GM04504 (cell line): ENCODE measurements at places on chromosomes 3 and 15.

DNA sequence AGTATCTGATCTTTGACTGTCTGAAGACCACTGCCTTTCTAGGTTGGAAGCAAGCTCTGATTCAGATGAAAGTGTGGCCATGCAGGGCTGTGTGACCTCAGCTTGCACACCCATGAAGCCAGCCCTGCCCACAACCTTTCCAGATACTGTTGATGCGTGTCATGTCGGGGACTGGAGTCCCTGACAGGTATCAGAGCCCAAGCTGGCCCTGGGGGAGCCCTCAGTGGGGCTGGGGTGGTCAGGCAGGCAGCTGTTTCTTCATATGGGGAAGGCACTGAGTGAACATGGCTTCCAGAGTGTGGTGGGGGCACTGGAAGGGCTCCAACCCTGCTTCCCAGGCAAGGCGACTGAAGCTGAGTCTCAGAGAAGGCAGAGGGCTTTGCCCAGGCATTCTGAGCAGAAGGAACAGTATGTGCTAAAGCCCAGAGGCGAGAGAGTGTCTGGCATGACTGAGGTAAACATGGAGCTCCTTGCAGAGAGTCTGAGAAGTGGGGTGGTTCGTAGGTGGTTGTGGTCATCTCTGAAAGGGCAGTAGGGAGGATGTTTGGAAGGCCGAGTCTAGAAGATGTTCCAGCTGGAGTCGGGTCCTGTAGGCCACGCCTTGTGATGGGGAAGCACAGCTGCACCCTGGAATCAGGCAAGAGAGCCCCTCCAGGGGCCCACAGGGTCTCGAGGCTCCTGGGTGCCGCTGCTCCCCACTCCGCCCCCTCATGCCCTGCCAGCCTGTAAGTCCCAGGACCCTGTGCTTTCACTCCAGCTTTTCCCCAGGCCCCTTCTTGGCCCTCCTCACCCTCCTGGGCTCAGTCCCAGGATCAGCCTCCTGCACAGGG is 122.2 kb downstream of the EEFSEC start:
- no peak for DNase-seq

DNA sequence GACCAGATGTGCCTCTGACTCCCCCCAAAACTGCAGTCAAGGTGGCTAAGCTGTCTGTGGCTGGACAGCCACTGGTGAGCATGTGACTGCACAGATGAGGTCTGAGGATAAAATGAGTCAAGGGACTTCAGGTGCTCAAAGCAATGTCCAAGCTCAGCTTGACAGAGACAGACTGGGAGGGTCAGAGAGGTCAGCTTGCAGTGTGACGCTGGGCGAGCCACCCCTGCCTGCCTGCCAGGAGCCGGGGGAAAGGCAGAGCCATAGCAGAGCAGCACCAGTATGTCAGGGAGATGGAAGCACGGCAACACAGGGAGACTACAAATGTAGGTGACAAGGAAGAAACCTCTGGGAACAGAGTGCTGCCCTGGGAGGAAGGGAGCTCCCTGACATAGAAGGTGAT is 399.4 kb downstream of the OCA2 start:
- no peak for DNase-seq

- DNase-seq: no peak
These were observed 37.4 kb downstream of the MYO1E start for GRCh38 chr15:59335207-59335786.

DNA sequence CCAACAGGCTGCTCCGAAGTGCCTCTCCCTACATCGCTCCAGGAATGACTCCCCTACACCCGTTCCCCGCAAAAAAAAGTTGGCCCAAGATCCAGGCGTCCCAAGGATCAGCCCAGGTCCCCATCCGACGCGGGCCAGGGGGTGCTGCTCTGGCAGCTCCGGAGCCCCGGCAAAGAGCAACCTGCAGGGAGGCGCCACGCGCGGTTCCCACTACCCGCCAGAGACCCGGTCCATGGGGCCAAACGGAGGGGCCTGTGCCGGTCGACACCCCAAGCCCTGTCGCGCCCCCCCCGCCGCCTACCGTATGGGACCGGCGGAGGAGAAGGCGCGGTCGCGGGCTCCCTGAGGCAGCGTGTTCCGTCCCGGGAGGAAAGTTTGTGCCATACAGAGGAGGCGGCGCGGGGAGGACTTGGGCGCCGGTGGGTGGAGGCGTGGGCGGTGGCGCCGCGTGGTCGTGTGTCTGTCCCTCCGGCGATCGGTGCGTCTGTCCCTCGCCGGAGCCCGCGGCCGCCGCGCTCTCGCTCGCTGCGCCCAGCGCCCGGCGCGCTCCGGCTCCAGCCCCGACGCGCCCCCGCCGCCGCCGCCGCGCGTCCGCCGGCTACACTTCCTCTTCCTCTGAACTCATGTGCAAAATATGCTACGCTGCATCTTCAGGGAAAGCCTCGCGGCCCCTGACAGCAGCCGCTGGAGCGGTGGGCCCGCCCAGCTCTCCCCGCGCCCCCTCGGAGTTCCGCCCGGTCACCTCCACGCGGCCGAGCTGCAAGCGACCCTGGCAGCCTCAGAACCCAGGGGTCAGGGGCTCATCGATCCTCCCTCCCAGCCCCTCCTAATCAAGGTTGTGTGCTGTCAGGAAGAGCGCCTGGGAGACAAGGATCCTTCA is at the start of gene RFTN1:
TSS of gene RFTN1 (minus strand) at position 559 of the 880 bp plus-strand sequence. CDS start 19,830 bp downstream, outside the sequence.
- no peak for DNase-seq

DNA sequence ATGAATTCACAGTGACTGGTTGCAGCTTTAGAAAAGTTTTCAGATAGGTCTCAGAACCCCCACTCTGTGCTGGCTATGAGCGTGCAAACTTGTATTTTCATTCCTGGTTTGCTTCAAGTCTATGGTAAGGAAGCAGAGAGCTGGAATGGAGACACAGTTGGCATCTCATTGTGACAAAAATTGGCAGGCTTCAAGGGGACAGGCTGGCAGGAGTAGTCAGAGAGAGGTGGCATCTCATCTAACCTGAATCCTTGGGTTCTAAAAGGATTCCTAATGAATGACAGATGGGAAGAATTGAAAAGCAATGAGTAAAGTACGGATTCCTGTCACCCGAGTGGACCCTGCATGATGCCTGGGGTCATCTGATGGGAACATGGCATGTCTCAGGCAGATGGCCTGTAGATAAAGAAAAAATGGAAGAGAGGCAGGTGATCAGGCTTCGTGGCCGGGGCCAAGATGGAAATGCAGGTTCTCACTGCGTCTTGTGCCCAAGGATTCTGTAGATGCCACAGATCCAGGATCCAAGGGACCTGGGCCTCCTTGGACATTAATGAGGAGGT is 89.4 kb upstream of the ABHD17C start:
- DNase-seq: no peak

GRCh38 chr3:183577346-183577745 is 21.8 kb upstream of the KLHL6 start:
- DNase-seq: no peak

- DNase-seq: no peak
These were observed 179.6 kb downstream of the EPHB1 start for GRCh38 chr3:134974624-134975023.

DNA sequence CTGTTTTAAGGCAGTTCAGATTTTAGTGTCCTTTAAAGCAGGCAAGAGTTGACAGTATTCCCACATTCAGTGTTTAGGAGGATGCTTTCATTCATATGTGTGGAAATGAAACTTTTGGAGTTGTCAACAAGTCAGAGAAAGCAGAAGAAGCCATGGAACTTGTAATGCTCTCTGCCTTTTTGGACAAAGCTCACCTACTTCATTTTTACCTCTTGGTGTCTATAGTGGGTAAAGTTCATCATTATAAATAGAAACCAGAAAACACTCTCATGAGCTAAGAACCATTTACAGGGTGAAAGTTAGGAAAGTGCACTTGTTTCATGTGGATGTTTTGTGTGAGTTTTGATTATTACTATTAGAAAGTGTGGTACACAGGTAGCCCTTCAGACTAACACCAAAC is 9.2 kb upstream of the NFKBIZ start:
- no peak for DNase-seq

GRCh38 chr3:10164546-10165393 is at the start of gene IRAK2:
Gene IRAK2 (plus strand): TSS chr3:10164919. CDS start chr3:10164955, 36 bp downstream.
- DNase-seq: no peak

GRCh38 chr3:44510000-44510368 is 32.5 kb upstream of the ZNF445 start:
- no peak for DNase-seq

GRCh38 chr15:80507638-80508316 is 103.6 kb downstream of the ARNT2 start:
- peak; percentile 97 for DNase-seq

DNA sequence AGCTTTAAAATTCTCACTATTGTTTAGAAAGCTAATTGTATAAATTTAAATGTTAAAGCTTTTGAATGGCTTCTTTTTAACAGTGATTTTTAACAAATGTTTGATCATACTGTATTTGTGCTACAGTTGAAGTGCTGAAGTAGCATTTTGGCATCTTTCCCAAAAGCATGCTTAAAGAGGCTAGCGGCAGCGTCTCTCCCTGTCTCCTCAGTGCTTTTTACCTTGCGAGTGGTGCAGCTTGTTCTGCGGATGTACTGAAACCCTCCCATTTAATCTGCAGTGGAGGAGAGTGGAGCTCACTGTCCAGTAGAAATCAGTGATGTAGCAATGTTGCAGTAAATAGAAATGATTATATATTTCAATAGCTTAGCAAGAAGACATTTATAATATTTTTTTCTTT is 43.7 kb downstream of the LRRC49 start:
- DNase-seq: no peak

- no peak for DNase-seq
These were observed 129.0 kb upstream of the PRICKLE2 start for GRCh38 chr3:64354221-64354620.

GRCh38 chr3:43132193-43132592 is 26.3 kb upstream of the POMGNT2 start:
- no peak for DNase-seq

DNA sequence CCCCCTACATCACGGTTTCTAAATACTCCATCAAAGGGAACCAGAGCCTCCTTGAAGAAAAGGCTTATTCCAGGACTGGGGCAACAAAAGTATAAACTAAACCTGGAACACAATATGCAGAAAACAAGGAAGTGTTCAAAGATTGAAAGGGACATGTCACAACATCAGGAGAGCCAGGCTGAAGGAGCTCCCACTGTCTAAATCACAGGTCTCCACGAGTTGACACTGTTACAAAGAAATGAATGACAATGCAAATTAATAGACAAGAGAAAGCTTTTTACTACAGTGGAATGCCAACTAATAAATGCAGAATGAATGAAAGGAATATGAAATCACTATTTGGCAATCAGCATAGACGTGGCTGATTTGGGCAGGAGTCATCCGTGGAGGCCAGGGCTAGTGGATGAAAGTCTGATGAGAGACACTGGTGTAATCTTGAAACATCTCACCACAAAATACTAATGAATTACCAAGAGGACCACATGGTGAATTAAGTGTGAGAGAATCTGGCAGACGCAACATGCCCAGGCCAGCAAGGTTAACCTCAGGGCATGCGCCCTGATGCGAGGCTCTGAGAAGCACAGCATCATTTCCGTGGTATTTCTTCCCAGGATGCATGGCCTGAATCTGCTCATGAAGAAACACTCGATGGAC is 123.8 kb upstream of the TJP1 start:
- peak; percentile 25 for DNase-seq

- DNase-seq: no peak
These were observed 36.3 kb upstream of the DCLK3 start for GRCh38 chr3:36800533-36801116.

GRCh38 chr15:66110864-66111263 is 142.7 kb downstream of the MEGF11 start:
- no peak for DNase-seq

DNA sequence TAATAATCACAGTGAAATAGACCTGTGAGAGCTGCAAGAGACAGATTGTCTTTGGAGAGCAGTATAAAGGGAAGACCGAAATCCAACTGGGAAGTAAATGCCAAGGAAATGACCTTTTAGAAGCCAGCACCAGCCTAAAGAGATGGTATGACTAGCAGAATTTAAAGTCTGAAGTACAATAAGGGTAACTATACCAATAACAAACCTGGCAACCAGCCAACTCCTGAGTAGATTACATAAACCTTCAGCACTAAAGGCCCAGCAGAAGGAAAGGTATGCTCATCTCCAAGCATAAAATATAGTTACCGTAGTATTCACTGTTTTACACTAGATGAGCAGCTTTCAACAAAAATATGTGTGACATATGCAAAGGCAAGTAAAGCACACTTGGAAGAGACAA is 155.1 kb upstream of the SATB1 start:
- no peak for DNase-seq

DNA sequence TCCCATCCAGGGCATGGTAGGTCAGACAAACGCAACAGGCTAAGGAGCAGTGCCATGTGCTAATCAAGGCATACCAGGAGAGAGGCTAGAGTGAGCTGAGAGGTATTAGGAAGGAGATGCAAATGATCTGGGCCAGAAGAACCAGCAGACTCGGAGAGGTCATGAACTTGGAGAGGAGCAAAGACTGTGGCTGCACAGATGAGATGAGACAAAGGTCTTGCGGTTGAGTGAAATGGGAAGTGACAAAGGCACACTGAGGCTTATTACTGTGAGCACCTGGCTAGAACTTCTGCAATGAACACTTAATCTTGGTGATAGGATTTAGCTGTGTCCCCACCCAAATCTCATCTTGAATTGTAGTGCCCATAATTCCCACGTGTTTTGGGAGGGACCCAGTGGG is 380.2 kb downstream of the ULK4 start:
- no peak for DNase-seq

GRCh38 chr3:140251678-140252077 is 316.7 kb downstream of the CLSTN2 start:
- DNase-seq: no peak

DNA sequence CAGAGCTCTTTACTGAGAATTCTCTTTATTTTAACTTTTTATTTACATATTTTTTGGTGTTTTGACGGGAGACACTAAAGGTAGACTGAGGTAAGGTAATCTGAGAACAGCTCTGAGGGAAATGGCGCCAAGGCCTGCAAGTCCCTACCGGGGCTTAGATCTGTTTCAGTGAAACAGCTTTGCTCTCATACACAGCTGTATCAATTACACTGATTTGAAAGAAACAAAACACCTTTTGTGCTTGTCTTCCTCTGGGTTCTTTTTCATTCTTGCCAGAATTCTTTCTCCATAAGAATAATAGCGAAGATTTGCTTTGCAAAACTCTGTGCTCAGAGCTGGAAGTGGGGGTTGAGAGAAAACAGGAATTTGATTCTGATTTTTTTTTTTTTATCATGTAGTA is 79.5 kb upstream of the PEX5L start:
- DNase-seq: no peak

- no peak for DNase-seq
These were observed 18.1 kb upstream of the PTPN23 start for GRCh38 chr3:47362701-47363100.
